ENCODE measurements at places on chromosomes 3 and 15.
A peak's percentile ranks its signal among the peaks of the same experiment; 100 is the strongest.

GRCh38 chr15:83695901-83696425 is 42.0 kb downstream of the ADAMTSL3 start:
- DNase-seq, result no peak

DNA sequence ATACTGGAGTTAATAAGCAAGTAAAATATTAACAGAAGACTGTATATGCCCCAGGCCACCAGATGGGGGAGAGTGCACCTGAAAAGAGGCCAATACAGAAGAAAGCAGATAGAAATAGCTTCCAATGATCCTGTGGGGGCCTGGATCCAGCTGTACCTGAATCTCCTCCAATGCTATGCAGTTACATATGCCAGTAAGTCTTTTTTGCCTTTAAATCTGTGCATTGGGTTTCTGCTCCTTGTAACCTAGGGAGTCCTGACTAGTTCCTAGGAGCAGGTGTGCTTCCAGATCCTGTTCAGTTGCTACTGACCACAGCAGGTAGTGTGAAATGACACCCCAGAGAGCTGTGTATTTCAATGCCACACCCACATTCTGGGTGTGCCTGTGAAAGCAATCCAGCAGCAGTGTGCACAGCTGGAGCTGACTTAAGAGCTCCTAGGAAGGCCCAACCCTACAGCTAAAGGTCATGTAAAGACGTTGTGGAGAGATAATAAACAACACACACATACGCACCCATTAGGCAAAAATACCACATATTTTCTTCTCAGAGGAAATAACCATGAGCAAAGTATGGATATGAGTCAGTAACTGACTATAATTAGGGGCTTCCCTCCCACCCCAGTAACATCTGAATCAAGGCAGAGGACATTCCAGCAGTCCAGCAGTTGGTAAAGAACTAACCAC is 62.2 kb upstream of the AKAP13 start:
- no peak for DNase-seq

- DNase-seq, result no peak
Observed at GRCh38 chr3:47980795-47981194, 35.4 kb downstream of the MAP4 start.

- DNase-seq, result no peak
Observed at GRCh38 chr3:149585401-149585726, 72.5 kb downstream of the WWTR1 start.

- DNase-seq, result no peak
Observed at GRCh38 chr3:196792771-196793170, 53.1 kb downstream of the PAK2 start.

DNA sequence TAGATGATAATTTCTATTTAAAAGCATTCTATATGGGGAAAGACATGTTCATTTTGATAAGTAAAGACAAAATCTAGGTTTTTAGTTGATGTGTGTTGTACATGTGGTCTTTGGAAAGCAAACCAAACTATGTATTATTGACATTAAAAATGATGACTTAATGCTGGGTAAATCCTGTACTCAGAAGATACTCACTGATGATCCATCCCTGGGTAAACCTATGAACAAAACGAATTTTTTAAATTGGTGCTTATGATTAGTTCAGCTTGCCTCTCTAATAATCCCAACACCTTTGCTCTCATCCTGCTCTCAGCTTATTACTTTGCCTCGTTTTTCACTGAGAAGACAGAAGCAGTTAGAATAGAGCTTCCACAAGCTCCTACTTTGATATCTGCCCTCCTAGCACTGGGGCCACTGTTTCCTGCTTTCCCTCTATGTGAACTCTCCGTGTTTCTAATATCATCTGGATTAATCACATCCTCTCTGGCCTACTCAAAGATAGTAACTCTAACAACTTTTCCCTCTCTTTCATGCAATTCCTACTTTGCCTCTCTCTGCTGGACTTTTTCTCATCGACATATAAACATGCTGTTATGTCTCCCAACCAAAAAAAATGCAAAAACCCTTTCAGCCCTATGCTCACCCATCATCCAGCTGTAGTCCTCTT is 29.3 kb downstream of the RARRES1 start:
- no peak for DNase-seq

GRCh38 chr15:69820819-69821218 is 276.9 kb downstream of the TLE3 start:
- DNase-seq, result no peak

GRCh38 chr15:56640127-56640526 is 93.2 kb downstream of the ZNF280D start:
- no peak for DNase-seq

- DNase-seq, result no peak
Observed at GRCh38 chr15:66780172-66780972, 78.3 kb downstream of the SMAD6 start.

GRCh38 chr15:98277602-98278001 is 317.1 kb downstream of the ARRDC4 start:
- DNase-seq, result no peak

- DNase-seq, result no peak
Observed at GRCh38 chr3:187261541-187261969, 30.0 kb downstream of the MASP1 start.

DNA sequence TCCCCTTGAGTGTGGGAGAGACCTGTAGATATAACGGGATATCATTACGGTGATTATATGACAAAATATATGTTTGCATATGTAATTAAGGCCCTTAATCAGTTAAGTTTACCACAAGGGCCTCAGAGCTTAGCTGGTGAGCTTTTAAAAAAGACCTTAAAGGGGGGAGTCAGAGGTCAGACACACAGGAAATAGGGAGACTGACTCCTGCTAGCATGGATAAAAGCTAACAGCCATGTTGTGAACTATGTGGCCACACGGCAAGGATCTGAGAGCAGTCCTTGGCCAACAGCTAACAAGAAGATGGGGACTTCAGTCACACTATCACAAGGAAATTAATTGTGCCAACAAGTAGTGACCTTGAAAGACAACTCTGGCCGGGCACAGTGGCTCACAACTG is 3.1 kb downstream of the STAG1 start:
- no peak for DNase-seq

GRCh38 chr15:69320977-69321554 is 22.4 kb downstream of the PAQR5 start:
- no peak for DNase-seq

- DNase-seq, result no peak
Observed at GRCh38 chr3:61884794-61885193, 323.4 kb downstream of the PTPRG start.

GRCh38 chr15:54011656-54012055 is 33.4 kb downstream of the UNC13C start:
- no peak for DNase-seq

DNA sequence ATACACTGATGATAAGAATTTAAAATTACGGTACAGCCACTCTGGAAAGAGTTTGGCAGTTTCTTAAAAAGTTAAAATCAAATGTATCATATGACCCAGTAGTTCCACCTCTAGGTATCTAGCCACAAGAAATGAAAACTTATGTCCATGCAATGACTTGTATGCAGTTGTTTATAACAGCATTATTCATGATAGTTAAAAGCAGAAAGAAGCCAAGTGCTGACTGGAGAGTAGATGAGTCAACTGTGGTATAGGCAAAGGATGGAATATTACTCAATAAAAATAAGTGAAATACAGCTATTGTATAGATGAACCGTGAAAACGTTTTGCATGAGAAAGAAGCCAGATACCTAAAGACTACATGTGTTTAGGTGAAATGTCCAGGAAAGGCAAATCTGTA is 14.8 kb downstream of the GPR87 start:
- no peak for DNase-seq

GRCh38 chr15:25803541-25803940 is 59.6 kb downstream of the ATP10A start:
- DNase-seq, result no peak

GRCh38 chr15:99925661-99926461 is 192.6 kb upstream of the LYSMD4 start:
- peak; percentile 72 for DNase-seq

DNA sequence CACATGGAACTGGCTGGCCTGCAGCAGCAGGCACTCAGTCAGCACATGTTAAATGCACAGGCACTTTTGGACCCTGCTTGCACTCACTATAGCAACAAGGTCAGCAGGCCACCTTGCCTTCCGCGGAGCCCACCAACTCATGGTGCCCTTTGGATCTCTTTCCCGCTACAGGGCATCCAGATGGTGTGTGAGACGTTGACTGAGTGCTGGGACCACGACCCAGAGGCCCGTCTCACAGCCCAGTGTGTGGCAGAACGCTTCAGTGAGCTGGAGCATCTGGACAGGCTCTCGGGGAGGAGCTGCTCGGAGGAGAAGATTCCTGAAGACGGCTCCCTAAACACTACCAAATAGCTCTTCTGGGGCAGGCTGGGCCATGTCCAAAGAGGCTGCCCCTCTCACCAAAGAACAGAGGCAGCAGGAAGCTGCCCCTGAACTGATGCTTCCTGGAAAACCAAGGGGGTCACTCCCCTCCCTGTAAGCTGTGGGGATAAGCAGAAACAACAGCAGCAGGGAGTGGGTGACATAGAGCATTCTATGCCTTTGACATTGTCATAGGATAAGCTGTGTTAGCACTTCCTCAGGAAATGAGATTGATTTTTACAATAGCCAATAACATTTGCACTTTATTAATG is 85.0 kb downstream of the TGFBR2 start:
- no peak for DNase-seq

GRCh38 chr3:24320601-24321000 is 174.0 kb downstream of the THRB start:
- no peak for DNase-seq

GRCh38 chr3:33355611-33356010 is 78.4 kb downstream of the FBXL2 start:
- DNase-seq, result no peak

DNA sequence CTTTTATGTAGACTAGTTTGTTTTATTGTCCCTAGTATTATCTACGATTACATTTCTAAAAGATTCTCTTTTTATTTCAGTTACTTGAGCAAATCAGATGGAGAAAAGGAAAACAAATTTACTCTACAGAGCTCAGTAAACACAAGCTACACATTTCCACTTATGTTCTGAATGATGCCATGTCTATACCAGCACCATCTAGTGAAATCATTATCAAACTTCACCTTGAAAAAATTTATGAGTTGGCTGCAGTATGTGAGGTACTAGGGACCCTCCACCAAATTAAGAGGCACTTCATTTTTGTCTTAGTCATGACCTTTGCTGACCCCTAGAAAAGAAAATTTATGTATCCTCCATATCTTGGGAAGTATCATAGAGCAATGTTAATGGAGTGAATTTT is 827.4 kb downstream of the SI start:
- DNase-seq, result no peak

DNA sequence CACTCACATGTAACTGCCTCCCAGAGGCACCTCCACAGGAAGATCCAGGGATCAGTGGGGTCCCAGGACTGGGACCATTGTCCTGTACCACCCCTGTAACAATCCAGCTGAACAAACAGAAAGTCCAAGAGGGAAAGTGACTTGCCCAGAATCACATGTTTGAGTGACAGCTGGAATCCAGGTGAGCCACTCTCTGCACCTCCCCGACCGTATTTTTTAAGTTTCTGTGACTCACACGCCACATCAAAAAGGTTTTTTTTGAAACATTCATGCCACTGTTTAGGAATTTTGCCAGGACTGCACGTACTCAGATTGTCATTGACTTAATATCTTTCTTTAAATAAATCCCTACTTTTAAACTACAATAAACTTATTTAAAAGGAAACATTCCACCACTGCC is 9.8 kb upstream of the SLC6A1 start:
- no peak for DNase-seq

DNA sequence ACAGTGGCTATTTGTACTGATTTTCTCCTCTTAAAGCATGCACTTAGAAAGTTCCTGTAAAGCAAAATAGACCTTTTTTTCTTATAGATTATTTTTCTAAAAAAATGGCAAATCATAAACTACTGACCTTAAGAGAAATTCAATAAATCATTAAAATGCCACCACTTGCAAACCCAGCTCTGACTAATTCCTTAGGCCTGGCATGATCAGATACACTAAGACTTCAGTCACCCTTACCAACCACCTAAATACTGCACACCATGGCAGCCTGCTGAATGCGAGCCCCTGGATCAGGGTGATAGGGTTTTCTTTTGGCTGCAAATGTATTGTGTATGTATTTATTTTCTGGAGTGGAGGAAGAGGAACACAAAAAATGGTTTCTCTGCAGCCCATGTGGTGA is 370.6 kb upstream of the TBL1XR1 start:
- no peak for DNase-seq

DNA sequence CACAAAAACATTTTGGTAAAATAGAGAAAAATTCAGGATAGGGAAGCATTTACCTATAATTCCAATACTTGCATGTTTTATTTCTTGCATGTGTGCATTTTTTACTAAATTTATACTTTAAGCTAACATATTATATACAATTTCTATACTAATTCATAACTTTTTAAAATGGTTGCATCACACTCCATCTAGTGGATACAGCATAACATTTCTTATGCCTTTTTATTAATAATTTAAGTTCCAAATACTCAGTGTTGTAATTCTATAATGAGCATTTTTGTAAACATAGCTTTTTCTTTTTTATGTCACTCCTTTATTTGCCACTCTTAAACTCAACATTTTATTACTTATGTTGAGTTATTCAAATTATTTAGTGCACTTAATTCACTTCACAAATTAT is 477.7 kb downstream of the ZBBX start:
- DNase-seq, result no peak

- no peak for DNase-seq
Observed at GRCh38 chr3:9688961-9689360, 14.7 kb upstream of the CPNE9 start.

DNA sequence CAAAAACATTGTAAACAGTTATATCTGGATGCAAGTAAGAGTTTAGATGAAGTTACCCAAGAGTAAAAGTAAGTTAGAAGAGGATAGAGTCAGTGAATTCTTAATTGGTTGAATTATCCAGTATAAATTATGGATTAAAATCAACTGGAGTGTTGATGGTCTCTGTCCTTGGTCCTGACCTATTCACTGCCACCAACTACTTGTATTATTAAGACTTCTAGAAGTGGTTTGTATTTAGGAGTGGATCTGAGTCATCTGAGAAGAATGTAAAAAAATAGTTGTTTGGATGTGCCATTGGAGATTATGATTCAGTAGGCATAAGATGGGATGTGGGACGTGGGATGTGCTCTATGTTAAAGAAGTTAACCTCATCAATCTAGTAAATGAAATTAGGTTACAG is 86.4 kb downstream of the SYNPR start:
- DNase-seq, result no peak

DNA sequence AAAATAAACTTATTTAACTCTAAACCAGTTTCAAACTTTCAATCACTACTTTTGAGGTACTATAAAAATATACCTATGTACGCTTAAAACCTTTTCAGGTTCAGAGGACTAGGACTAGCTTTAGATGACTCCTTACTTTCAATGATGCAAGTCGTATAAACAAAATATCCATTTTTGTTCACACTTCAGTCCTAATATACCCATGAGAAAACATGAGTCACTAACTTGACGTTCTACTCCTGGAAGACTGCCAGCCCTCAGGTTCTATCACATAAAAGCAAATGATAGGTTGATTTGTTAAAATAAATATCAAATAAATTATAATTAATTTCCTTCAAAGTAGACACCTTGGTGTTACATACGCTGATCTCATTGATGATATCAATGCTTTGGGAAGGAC is 10.6 kb upstream of the P3H2 start:
- no peak for DNase-seq

GRCh38 chr3:178129109-178129508 is 407.1 kb upstream of the KCNMB2 start:
- DNase-seq, result no peak
